T-cell (primary cell): ENCODE measurements at places on chromosomes 12 and 14. TPM values are rescaled to one million over a fixed set of nuclear protein-coding genes. Genes with fewer than 3 reads are reported as not detected.

The CD69 gene
- 36.7 TPM for total RNA-seq

The GRIP1 gene
- 3.5 TPM for total RNA-seq

The SRRM4 gene
- total RNA-seq = not detected

The LIN7A gene
- total RNA-seq = not detected

The CLECL1 gene
- total RNA-seq = 2.9 TPM

The ADAMTS20 gene
- not detected for total RNA-seq

The GPRC5A gene
- 1.0 TPM for total RNA-seq

The OASL gene
- 14.9 TPM for total RNA-seq

The NEUROD4 gene
- total RNA-seq = 0.06 TPM

The RAD9B gene
- 0.18 TPM for total RNA-seq

The FAM90A1 gene
- not detected for total RNA-seq

The CIDEB gene
- total RNA-seq = 13.0 TPM

The ASCL1 gene
- not detected for total RNA-seq
